Stimulated activated CD8-positive, alpha-beta memory T cell treated with anti-CD3 and anti-CD28 coated beads, Interleukin-7, amount 100 ng/mL, for 4 hours (primary cell): ENCODE measurements at places on chromosomes 12 and 14.
A peak's percentile ranks its signal among the peaks of the same experiment; 100 is the strongest.

GRCh38 chr14:59126714-59127436 is 61.6 kb upstream of the DAAM1 start:
- no peak for DNase-seq

DNA sequence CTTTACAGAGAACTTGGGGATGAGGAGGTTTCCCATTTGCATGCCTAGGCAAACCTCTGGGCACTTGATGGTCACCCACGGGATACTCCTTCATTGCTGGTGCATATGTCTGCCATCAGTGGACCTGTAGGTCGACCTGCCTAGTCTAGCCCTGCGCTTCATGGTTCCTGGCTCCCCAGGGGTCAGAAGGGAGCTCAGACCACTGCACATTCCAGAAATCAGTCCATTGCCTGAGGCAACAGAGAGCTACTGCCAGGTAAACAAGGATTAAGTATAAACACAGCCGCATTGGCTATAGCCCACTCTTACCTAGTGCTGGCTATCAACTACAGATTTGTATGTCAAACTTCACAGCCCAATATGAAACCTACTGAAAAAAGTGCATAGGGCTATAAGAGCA is 476.4 kb downstream of the SOX5 start:
- DNase-seq = no peak

DNA sequence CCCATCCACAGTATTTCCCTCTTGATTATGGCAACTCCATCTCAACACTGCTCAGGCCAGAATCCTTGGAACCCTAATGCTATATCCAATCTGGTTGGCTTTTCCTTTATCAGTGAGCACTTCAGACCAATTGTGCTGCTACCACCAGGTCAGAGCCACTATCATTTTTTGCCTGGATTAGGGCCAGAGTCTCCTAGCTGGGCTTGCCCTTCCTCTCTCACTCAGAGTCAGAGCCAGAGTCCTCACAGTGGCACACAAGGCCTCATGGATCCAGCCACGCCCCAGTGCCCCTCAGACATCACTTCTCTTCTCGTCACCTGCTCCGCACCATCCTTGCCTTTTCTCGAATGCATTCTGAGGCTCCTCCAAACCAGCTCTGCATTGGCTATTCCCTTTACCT is 211.1 kb downstream of the ANO6 start:
- DNase-seq = no peak

- DNase-seq = no peak
Observed at GRCh38 chr14:47390831-47391504, 284.4 kb downstream of the MDGA2 start.

GRCh38 chr14:90402016-90402415 is 5.2 kb downstream of the CALM1 start:
- no peak for DNase-seq

DNA sequence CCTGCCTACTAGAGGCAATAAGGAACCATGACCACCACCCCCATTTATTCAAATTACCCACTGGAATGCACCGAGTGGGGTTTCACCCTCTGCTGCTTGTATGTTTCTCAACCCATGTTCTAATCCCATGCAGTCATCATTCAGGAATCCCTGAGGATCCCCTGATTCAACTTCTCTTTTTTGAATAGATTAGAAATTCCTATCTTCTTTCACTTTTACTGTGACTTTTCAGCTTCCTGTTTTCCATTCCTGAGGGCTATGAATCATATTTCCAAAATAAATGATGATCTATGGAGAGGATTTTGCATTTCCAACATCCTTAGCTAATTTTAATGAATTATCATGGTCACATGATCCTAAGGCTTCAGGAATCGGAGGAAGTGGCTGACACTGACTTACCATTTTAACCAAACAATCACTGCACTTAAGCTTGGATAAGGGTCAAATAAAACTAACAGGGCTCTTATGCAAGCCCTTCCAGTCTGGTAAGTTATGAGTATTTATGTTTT is 19.4 kb upstream of the P2RX4 start:
- DNase-seq = no peak

DNA sequence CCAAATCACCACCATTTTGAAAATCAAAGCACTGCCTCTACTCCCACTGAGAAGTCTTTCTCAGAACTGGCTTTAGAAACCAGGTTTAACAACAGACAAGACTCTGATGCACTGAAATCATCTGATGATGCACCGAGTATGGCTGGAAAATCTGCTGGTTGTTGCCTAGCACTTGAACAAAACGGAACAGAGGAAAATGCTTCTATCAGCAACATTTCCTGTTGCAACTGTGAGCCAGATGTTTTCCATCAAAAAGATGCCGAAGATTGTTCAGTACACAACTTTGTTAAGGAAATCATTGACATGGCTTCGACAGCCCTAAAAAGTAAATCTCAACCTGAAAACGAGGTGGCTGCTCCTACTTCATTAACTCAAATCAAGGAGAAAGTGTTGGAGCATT is 115.0 kb upstream of the NPAS3 start:
- no peak for DNase-seq

- no peak for DNase-seq
Observed at GRCh38 chr12:116421785-116422538, 137.2 kb upstream of the MAP1LC3B2 start.

DNA sequence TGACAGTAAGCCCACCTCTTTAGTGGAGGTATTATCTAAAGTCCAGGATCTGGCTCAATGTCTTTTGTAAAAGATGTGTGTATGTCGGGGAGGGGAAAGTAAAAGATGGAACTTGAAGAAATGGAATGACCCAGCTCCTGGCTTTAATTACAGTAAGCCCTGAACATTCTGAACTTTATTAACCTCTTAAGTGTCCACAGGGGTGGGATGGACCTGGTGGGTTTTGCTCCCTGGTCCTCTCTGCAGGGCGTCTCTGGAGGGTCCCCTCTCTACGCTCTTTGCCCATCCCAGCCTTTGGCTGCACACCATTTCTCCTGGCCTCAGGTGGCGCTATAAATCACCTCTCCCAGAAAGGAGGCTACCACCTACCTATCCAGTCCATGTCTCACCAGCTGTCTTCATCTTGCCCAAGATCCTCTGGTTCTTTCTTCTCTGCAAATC is 3.7 kb upstream of the CISTR start:
- DNase-seq = no peak

DNA sequence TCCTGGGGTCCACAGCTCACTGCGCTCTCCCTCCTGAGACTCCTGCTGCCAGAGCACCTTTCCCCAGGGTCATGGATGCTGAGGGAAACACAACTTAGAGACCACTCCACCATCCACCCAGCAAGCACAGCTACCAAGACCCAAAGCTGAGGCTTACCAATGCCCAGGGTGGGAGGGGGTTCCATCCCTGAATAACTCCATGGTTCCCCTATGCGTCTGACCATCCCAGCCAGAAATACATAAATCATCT is 36.3 kb downstream of the DAD1 start:
- no peak for DNase-seq

GRCh38 chr12:123036466-123037285 is 56.2 kb downstream of the ARL6IP4 start:
- DNase-seq = no peak

- DNase-seq = no peak
Observed at GRCh38 chr14:90575336-90575735, 178.5 kb downstream of the CALM1 start.

- no peak for DNase-seq
Observed at GRCh38 chr14:31880935-31881334, 196.2 kb upstream of the ARHGAP5 start.

DNA sequence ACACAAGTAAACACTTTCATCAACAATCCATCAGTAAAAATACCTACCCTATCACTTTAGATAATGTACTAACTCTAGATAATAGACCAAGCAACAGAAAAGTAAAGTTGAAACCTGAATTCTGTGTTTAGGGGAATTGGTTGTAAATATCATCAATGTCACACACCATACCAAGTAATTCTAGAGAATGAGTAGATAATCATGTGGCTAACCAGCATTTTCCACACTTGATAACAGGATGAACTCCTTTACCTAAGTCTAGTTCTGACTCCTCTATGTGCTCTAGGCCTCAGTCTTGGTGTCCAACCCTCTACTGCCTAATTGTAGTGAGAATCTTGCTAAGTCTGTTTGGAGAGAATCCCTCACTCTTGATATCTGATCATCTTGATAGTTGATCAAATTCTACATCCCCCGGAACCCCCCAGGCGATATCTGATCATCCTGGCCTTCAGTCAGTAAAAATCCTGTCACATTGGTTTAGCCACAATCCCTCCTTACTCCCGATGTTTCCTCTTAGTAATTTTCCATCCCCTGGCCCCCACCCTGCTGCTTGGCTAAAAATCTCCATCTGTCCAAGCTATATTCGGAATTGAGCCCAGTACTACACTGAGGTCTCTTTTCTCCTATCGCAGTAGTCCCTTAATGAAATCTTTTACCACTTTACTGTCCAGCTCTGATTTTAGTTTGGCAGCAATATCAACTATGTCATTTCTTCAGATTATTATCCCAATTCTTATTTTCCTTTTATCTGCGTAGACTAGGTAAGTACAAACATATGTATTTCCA is 3.4 kb upstream of the SLCO1A2 start:
- no peak for DNase-seq

GRCh38 chr14:104973135-104973384 is 5.1 kb downstream of the AHNAK2 start:
- no peak for DNase-seq

GRCh38 chr14:65502676-65503124 is 90.2 kb downstream of the FUT8 start:
- no peak for DNase-seq

DNA sequence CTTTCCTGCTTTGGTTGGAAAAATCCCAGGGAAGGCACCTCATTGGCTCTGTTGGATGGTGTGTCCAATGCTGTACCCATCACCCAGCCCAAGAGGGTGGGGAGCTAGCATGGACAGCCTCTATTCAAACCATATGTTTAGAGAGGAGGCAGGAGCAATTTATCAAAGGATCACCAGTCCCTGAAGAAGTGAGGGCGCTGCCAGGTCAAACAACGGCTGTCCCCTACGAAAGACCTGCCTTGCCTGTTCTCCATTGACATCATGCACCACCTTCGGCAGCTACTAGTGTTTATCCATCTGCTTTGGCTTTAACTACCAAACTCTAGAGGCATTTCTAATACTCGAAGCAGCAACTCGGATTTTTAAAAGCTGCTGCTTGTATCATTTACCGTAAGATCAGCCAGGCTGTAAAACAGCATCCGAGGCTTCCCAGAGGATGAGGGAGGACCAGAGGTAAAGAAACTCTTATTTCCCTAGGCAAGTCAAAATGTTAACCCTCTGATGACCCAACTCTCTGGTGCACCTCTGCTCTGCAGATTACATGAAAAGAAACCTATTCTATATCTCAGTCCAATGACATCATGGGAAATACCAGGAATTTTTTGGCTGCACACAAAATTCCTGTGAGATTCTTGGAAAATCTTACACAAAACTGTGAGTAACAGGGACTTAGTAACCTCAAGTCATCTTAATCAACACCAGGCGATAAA is 720.9 kb upstream of the TBX3 start:
- DNase-seq = no peak

DNA sequence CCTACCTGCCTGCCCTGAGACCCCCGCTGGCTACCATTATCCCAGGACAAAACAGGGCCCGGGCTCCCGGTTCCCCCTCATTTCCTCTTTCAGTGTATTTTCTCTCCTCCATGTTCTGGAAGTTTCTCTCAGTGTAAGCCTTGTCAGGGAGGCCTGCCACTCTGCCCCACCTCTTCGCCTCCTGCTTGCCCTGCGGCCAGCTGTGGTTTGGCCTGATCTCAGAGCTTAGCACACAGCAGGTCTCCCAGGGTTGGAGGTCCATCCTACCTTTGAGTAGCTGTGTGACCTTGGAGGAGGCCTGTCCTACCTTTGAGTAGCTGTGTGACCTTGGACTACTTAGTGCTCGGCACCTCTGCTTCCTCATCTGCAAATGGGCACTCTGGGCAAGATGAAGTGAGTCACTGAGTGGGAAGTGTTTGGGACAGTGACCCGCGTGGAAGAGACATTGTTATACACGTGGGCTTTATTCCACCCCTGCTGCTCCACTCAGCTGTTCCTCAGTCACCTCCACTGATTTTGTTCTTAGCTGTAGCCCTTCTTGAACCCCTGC is 212.7 kb downstream of the ZFP36L1 start:
- DNase-seq = no peak

DNA sequence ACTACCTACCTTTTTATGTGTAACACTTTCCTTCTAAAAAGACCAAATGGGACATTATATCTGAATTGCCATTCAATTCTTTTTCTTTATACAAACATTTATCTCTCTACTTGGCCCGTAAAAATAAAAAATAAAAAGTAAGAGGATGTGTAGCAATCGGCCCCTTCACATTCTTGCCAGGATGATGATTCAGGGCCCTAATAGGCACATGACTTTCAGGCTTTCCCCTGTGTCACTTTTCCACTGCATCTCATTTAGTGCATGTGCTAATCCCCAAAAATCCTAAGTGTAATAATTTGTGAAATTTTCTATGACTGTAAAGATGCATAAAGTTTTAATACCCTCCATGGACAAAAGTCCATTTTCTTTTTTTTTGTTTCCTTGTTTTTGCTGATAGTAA is 23.0 kb upstream of the ATP2B1 start:
- no peak for DNase-seq

- peak; percentile 70 for DNase-seq
Observed at GRCh38 chr12:107092669-107093416, 506 bp downstream of the CRY1 start.

DNA sequence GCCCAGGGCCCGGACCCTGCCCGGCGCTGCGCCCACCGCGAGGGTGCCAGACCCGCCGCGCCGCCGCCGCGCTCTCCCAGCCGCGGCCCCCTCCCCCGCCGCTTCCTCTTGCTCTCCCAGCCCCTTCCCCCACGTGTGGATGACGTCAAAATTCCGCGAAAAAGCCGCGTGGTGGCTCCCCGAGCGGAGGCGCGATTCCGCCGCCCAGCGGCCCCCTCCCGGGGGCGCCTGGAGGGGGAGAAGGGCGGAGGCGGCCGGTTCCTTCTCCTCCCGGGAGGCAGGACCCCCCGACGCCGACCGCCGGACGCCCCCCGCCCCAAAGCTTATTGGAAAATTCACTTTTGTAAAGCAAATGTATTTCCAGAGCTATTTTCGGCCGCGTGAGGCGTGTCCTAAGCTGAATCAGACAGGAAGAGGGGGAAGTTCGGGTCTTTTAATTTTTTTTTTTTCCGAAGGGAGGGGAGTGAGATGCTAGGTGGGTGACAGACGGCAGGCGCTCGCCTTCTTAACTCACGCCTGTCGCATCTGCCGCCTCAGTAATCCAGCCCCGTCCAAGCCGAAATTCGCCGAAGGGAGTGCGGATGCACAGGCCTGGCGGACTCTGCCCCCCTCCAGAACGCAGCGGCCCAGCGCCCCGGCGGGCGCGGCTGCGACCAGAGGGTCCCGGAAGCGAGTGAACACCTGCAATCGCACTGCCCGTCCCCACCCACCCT is 4.1 kb upstream of the CCND2 start:
- DNase-seq = peak; percentile 95

DNA sequence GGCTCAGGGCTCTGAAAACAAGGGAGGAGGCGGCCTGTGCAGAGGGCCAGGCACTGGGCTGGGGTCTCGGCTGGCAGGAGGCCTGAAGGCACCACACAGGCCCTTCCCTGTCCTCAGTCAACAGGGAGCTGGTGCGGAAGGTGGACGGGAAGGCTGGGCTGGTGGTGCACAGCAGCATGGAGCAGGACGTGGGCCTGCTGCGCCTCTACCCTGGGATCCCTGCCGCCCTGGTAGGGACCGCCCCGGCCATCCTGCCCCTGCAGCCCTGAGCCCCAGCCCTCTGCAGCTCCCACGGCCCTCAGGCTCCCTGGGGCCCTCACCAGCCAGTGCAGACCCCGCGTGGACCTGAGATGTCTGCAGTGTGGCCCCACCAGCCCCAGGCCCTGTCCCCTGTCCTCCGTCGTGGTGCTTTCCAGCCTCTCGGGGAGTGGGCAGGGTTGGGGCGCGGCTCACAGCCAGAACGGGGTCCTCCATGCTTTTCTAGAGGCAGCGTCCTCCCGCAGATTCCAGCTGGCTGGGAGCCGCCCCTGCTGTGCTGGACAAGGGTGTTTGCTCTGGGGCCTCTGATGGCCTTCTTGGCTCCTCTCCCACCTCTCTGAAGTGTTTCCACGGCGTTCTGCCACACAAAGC is 18.1 kb downstream of the ASPG start:
- DNase-seq = no peak
